Thymus (tissue), 14 donors: ENCODE measurements at places on chromosomes 1 and 21. TPM values are rescaled to one million over a fixed set of nuclear protein-coding genes. Genes with fewer than 3 reads are reported as not detected.

GRCh38 chr1:53398091-53398490 is 61.1 kb upstream of the DMRTB1 start:
- H3K4me1 ChIP-seq: no peaks in the 10 kb centered on the region
- H3K36me3 ChIP-seq: no peaks in the 10 kb centered on the region
- H3K27me3 ChIP-seq: peaks cover 3% of the 10 kb centered on the region
- no peak overlapping the region for H3K27ac ChIP-seq

The KAZN gene
- 1.3 TPM for total RNA-seq

The SPRR2G gene
- 0.19 TPM for total RNA-seq

DNA sequence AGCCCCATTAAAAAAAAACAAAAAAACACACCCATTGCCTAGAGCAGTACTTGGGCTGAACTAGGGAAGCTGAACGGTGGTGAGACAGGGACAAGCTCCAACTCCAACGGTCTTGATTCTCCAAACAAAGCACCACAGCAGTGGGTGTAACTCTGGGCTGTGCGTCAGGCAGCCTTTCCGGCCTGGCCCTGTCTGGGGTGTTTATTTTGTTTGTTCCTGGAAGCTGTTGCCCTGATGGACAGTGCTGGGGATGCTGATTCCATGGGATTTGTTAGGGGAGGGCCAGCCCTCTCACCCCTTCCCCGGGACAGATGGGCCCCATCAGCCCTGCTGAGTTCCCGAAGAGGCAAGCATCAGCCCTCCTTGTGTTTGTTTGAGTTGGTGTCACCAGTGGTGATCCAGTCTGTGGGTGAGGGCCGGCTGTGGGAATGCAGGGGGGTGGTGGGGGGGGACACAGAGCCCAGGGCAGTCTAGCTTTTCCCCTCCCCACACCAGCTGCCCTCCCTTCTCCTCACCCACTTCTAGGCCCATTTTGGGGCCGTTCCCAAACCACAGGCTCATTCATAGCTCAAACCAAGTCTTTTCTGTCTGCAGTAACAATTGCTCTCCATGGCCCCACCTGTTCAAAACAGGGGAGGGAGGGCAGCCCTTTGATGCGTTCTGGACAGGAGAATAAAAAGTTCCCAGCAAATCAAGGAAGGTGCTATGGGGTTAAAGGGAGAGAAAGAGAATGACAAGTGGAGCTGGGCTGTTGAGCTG is 4.5 kb downstream of the WNT2B start:
- no peak overlapping the region for H3K4me3 ChIP-seq
- peaks cover 5% of the 10 kb centered on the region for H3K4me1 ChIP-seq
- no peak for DNase-seq
- H3K27ac ChIP-seq: no peak overlapping the region
- H3K36me3 ChIP-seq: no peaks in the 10 kb centered on the region
- H3K27me3 ChIP-seq: peaks cover 21% of the 10 kb centered on the region

GRCh38 chr1:67737875-67738274 is 52.9 kb downstream of the GADD45A start:
- no peak overlapping the region for H3K27ac ChIP-seq
- no peaks in the 10 kb centered on the region for H3K36me3 ChIP-seq
- H3K27me3 ChIP-seq: no peaks in the 10 kb centered on the region
- DNase-seq: no peak
- H3K4me1 ChIP-seq: peaks cover 37% of the 10 kb centered on the region

GRCh38 chr1:241423541-241424479 is 66.8 kb upstream of the RGS7 start:
- no peaks in the 10 kb centered on the region for H3K36me3 ChIP-seq
- H3K4me1 ChIP-seq: no peaks in the 10 kb centered on the region
- DNase-seq: no peak
- H3K27ac ChIP-seq: no peak overlapping the region

DNA sequence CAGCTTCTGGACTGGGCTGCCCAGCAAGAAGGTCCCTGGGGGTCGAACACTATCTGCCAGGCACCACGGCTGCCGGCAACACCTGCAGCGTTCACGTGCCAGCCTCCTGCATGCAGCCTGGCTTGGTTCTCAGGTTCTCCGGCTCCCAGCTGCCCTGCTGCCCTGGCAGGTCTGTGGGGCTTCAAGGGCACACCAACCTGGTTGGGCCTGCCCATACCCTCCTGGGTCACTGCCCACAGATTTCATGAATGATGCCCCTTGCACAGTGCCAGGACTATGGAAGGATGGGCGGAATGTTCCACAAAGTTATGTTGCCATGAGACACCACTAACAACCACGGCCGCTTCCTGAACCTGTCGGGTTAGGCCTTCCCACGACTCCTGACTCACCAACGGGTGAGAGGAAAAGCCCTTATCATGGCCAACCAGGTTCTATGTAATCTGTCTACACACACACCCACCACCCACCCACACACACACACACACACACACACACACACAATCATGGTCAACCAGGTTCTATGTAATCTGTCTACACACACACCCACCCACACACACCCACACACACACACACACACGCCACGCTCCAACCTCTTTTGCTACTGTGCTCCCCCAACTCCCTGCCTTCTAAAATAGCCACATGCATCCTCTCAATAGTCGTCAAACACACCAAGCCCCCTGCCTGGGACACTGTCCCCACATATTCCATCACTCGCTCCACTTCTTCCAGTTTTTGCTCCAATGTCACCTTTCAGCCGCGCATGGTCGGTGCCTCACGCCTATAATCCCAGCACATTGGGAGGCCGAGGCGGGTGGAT is 32.2 kb downstream of the HSPG2 start:
- DNase-seq: no peak
- H3K36me3 ChIP-seq: no peaks in the 10 kb centered on the region
- H3K27me3 ChIP-seq: no peaks in the 10 kb centered on the region
- no peaks in the 10 kb centered on the region for H3K4me1 ChIP-seq
- H3K4me3 ChIP-seq: no peak overlapping the region

The NKAIN1 gene
- 0.19 TPM for total RNA-seq

The S100A9 gene
- total RNA-seq: 281 TPM

DNA sequence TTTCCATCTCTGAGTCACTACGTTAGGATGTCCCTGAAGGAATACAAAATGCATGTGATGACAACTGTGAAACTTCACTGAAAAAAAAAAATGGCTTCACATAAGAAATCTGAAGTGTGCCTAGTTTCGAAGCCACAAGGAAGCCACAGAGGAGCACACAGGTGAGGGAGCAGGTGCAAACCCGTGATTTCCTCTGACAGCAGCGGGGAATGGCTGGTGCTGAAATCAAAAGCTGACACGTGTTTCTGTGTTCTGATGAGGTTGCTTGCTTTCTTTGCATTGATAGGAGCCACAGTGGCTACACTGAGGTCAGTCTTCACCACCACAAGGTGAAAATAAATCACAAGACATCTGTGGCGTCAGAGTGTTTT is 105.7 kb upstream of the TLR5 start:
- no peaks in the 10 kb centered on the region for H3K27me3 ChIP-seq
- no peak overlapping the region for H3K4me3 ChIP-seq
- H3K27ac ChIP-seq: peak overlapping the region; percentile 32
- H3K4me1 ChIP-seq: peaks cover 4% of the 10 kb centered on the region
- H3K36me3 ChIP-seq: no peaks in the 10 kb centered on the region

The BACE2 gene
- total RNA-seq: 5.9 TPM

DNA sequence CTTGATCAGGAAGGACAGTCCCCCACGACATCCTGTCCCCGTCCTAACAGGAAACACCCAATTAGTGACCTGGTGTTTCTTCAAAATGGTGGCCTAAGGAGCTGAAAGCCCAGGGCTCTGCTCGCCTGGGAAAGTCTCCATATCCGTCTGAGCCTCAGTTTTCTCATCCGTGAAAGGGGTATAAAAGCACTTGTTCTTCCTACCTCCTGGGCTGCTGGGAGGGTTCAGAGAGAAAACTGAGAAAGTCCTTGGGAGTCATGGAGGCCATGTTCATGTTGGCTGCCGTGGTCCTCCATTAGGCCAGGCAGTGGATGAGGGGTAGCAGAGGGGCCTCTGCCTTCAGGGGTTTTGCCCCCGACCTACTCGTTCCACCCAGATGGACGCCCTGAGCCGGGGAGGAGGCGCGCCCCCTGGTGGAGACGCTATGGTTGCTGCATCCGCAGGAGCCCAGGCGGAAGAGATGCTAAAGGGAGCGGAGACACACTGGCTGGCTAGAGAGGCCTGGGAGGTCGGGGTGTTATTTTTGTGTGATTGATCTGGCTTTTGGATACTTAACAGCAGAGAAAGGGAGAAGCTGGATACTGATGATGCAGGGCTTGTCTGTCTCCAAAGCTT is 113.5 kb downstream of the PRDM2 start:
- no peaks in the 10 kb centered on the region for H3K4me1 ChIP-seq
- H3K4me3 ChIP-seq: no peak overlapping the region
- H3K27ac ChIP-seq: no peak overlapping the region
- H3K27me3 ChIP-seq: no peaks in the 10 kb centered on the region

DNA sequence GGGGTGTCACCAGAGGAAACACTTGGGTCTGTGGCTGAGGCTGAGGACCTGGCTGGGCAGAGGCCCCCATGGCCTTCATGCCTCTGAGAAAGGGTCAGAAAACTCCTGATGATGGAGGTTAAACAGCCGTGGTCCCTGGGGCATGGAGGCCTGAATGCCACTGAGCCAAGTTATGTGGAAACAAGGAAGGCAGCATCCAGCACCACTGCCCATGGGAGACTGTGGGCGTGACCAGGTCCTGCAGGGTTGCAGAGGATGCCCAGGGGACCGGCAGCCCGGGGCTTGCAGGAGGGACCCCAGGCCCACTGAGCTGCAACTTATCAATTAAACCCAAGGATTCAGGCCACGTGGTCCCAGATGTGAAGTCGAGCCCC is 18.9 kb upstream of the COL6A2 start:
- H3K4me1 ChIP-seq: no peaks in the 10 kb centered on the region
- no peak for DNase-seq
- H3K27me3 ChIP-seq: no peaks in the 10 kb centered on the region
- no peak overlapping the region for H3K4me3 ChIP-seq
- H3K36me3 ChIP-seq: no peaks in the 10 kb centered on the region
- H3K27ac ChIP-seq: no peak overlapping the region

DNA sequence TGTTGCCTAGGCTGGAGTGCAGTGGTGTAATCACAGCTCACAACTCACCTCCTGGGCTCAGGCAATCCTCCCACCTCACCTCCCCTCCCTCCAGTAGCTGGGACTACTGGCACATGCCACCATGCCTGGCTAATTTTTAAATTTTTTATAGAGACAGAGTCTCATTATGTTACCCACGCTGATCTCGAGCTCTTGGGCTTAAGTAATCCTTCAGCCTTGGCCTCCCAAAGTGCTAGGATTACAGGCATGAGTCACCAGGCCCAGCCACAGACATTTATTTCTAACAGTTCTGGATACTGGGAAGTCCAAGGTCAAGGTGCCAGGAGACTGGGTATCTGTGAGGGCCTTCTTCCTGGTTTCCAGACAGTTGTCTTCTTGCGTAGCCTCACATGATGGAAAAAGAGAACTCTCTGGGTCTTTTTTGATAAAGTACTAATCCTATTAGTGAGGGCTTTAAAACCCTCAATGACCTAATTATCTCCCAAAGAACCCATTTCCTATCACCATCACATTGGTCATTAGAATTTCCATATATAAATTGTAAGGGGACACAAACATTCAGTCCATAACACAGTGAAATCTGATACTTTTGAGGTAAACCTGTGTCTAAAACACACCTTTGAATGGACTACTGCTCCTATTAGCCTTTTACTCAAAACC is 67.9 kb downstream of the PHACTR4 start:
- H3K36me3 ChIP-seq: no peaks in the 10 kb centered on the region
- no peaks in the 10 kb centered on the region for H3K27me3 ChIP-seq

DNA sequence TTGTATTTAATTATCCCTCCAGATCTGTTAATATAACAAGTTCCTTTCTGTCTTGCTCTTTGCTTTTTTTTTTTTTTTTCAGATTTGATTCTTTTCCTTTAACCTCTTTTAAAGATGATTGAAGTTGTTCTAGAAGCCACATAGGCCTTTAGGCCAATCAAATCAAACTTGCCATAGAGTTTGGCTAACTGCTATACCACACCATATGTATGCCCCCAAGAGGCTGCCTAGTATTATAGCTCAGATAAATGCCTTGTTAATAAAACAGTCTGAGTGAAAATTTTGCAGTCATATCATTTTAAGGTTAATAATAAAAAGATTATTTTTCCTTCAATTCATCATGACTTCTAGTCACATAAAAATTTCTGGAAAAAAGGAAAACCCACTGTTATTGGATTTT is 696.0 kb upstream of the CHRM3 start:
- H3K27me3 ChIP-seq: no peaks in the 10 kb centered on the region
- H3K4me1 ChIP-seq: no peaks in the 10 kb centered on the region
- DNase-seq: no peak
- no peak overlapping the region for H3K4me3 ChIP-seq

DNA sequence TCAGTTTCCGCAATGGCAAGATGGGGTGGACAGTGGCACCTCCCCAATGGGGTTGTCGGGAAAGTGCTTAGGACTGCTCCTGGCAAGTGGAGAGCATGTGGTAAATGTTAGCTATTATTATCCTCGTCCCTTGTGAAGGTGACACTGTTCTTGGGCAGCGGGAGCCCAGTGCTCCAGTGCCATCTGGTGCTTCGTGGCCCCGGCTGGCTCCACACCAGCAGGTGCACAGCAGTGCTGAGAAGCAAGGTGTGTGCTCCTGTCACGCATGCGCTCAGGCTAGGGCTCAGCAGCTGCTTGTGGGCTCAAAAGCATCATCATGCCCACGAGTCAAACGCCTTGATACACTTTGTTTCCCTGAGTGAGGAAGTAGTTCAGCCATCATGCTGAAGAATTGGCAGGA is 24.9 kb upstream of the KCNC4 start:
- no peak for DNase-seq
- no peaks in the 10 kb centered on the region for H3K4me1 ChIP-seq
- H3K27me3 ChIP-seq: peaks cover 38% of the 10 kb centered on the region
- H3K27ac ChIP-seq: no peak overlapping the region
